Activated CD8-positive, alpha-beta memory T cell treated with anti-CD3 and anti-CD28 coated beads, Interleukin-2, amount 50 U/mL, for 48 hours (primary cell): ENCODE measurements at places on chromosomes 6 and 20.

- no peak for DNase-seq
These were observed 57.3 kb upstream of the SGK1 start for GRCh38 chr6:134375220-134375580.

DNA sequence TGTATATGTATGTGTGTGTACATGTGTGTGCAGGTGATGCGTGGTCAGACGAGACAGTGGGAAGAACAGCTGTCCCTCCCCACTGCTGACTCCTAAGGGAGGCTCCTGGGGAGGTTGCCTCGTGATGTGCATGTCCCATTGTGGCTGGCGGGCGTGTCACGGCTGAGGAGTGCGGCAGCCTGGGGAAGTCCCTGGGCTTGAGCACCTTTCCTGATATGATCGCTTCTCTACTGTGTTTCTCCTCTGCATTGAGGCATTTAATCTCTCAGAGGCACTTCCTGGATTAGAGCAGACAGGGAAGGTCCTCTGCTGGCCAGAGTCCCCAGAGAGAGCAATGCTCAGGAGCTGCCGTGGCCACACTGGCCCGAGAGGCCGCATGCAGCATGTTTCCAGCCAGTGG is 11.4 kb downstream of the NPBWR2 start:
- no peak for DNase-seq

GRCh38 chr6:169208011-169208410 is 45.6 kb downstream of the THBS2 start:
- no peak for DNase-seq

DNA sequence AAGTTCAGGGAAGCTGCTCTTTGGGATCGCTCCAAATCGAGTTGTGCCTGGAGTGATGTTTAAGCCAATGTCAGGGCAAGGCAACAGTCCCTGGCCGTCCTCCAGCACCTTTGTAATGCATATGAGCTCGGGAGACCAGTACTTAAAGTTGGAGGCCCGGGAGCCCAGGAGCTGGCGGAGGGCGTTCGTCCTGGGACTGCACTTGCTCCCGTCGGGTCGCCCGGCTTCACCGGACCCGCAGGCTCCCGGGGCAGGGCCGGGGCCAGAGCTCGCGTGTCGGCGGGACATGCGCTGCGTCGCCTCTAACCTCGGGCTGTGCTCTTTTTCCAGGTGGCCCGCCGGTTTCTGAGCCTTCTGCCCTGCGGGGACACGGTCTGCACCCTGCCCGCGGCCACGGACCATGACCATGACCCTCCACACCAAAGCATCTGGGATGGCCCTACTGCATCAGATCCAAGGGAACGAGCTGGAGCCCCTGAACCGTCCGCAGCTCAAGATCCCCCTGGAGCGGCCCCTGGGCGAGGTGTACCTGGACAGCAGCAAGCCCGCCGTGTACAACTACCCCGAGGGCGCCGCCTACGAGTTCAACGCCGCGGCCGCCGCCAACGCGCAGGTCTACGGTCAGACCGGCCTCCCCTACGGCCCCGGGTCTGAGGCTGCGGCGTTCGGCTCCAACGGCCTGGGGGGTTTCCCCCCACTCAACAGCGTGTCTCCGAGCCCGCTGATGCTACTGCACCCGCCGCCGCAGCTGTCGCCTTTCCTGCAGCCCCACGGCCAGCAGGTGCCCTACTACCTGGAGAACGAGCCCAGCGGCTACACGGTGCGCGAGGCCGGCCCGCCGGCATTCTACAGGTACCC is at the start of gene ESR1:
Gene ESR1, plus strand, starts transcription at position 170 of the 858 bp plus-strand sequence. Its CDS starts 231 bp downstream, at position 401.
- no peak for DNase-seq

GRCh38 chr20:14609328-14610221 is 272.2 kb upstream of the FLRT3 start:
- no peak for DNase-seq

DNA sequence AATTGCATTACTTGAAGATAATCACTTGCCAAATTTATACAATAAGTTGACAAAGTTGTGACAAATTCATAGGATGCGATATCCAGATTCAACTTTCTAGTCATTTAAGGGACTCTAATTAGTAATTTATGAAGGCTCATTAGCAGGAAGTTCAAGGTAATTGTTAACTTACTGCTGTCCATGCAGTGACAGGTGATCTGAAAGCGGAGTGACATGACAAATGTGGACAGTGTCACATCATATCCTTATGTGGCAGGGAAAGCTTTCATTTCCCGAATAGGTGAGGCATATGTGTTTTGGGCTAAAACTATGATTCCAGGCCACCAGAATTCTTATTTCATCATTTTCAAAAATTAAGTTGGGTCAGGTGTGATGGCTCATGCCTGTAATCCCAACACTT is 115.9 kb upstream of the BMP2 start:
- DNase-seq = no peak

DNA sequence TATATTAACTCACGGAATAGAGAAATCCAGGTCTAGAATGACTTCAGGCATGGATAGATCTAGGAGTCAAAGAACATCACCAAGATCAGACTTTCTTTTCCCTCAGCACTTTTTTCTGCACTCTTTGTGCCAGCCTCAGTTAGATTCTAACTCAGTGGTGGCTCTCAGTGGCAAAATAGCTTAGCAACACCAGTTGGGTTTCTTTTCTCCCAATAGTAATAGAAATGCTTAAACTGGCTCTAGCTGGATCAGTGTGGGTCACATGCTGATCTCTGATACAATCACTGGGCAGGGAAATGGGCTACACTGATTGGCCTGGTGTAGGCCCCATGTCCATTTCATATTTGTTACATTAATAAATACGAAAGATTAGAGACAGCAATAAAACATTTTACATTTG is 44.2 kb upstream of the ARFGEF2 start:
- no peak for DNase-seq

- DNase-seq = no peak
These were observed 50.5 kb upstream of the GCM1 start for GRCh38 chr6:53199156-53199555.

DNA sequence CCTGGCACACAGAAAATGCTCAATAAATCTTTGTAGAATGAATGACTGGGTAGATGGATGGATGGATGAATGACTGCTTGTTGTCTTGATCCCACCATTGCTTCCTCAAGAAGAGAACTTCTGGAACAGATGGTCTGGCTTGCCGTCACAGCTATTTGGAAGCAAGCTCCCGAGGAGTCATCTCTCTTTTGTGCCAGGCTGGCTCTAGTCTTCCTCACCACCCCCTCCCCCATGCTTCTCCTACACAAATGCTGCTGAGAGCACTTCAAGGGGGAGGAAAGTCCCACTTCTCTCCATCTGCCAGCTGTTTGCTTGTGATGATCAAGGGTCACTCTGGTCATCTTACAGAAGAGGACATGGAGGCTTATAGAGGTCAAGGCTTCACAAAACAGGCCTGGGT is 11.6 kb upstream of the KCNG1 start:
- DNase-seq = no peak

GRCh38 chr20:25058847-25059810 is 1.2 kb upstream of the ACSS1 start:
- no peak for DNase-seq

DNA sequence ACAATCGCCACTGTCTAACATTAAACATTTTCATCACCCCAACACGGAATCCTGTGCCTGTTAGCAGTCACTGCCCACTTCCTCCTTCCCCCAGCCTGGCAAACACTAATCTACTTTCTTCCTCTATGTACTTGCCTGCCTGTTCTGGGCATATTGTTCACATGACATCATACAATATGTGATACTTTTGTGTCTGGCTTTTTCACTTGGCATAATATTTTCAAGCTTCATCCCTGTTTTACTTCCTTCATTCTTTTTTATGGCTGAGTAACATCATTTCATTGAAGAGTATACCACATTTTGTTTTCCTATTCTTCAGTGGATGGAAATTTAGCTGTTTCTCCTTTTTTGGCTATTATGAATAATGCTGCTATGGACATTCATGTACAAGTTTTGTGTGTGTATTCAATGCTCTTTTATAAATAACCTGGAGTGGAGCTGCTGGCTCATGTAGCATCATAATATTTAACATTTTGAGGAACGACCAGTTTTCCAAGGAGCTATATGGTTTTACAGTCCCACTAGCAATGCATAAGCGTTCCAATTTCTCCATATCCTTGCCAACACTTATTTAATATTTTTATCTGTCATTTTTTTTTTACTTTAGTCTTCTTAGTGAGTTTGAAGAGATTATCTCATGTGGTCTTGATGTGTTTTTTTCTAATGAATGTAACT is 360.1 kb downstream of the HDGFL1 start:
- no peak for DNase-seq

- no peak for DNase-seq
These were observed 129.6 kb downstream of the PLEKHG1 start for GRCh38 chr6:150729188-150729748.

DNA sequence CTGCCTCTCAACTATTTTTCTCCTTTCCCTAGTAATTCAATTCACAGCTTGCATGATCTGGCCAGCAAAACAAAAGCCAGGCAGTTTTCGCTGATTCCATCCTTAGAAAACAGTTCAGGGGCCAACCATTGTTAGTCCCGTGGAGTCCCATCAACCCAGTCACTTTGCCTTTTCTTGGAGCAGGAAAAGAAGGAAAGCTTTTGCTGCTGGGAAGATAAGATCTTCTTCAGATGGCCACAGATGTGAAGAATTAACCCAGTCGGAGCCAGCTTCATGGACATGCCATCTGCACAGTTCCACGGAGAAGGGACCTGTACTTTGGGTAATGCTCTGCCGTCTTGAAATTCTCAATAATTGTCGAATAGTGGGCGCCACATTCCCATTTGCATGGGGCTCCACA is 76.9 kb upstream of the TSHZ2 start:
- no peak for DNase-seq

DNA sequence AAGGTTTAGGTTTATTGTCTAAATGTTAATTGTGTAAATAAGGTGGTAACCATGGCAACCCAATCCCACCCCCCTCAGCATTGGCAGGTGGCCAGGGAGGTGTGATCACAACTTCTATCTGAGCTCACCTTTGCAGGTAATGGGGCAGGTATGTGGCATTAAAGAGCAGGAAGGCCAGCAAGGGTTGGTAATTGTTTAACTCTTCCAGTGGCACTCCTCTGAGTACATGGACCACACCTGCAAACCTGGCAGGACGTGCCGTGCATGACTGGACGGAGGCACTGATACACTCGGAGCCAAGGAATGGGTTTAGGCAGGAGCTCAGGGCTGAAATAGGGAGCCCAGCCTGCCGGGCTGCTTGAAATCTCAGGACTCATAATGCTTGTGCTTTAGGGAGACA is 107.0 kb upstream of the BMP2 start:
- DNase-seq = no peak

GRCh38 chr20:17797161-17797560 is 97.4 kb downstream of the BANF2 start:
- DNase-seq = no peak

DNA sequence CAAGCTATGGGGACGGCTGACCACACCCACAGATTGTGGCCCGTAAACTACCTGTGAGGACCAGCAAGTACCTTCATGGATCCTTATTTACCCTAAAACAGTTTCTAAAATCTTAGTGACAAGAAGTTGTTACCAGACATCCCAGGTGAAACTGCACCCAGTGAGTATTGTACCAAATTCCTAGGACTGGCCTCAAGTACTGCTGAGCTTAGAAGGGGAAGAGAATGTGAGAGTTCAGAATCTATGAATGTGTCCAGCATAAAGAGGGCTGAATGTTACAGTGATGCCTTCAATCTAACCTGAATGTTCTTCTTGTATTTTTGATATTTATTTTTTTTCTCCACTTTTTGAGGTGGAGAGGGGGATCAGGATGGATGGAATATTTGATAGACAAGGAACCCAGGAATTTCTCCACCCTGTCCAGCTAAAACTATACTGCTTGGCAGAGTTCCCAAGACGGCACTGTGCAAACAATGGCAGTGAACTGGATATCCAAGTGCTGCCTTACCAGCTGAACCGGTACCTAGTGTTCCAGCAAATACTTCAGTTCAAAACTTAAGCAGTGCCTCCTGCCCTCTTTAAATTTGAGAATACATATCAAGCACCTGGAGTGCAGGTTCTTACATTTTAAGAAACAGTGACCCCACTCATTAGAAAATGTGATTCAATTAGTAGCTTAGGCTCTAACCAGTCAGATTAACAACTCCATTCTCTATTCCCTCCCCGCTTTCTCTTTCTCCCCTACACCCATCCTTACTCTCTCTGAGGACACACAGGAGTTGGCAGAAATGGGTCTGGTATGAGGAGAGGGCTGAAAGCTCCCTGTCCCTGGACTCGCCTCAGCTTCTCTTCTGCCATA is 427.3 kb upstream of the FLRT3 start:
- DNase-seq = no peak
